ENCODE measurements at places on chromosomes 11 and 22.

- no peak for DNase-seq
Observed at GRCh38 chr11:110434952-110435779, 5.4 kb downstream of the FDX1 start.

- DNase-seq, result peak; percentile 18
Observed at GRCh38 chr11:119774172-119774763, 45.3 kb upstream of the NECTIN1 start.

GRCh38 chr11:9172389-9172788, 81.0 kb upstream of the SCUBE2 start:
- DNase-seq, result no peak

GRCh38 chr11:45809456-45810395, 4.8 kb downstream of the SLC35C1 start:
- DNase-seq, result no peak

- no peak for DNase-seq
Observed at GRCh38 chr11:113623114-113623513, 83.0 kb downstream of the TMPRSS5 start.

- peak; percentile 58 for DNase-seq
Observed at GRCh38 chr22:43136255-43136654, 6.9 kb downstream of the MCAT start.

GRCh38 chr11:115676206-115676605, 172.0 kb upstream of the CADM1 start:
- DNase-seq, result no peak

DNA sequence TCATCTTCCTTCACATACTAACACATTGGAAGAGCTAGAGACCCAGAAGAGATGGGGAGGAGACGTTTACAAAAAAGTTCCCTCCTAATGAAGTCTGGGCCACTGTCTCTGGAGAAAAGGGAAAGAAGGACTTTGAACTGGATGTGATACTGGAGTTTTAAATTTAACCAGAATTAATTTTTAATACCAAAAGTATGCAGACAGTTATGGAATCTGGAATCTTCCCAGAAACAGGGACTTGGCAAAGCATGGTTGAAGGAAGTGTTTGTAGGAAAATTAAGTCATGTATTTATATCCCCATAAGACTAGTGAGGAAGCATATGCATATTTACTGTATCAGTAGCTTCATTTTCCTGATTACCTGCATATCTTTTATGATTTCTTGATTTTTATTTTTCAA, 215.5 kb downstream of the TTC28 start:
- no peak for DNase-seq

- DNase-seq, result no peak
Observed at GRCh38 chr11:110098645-110099044, 5.5 kb downstream of the ZC3H12C start.

GRCh38 chr11:112185883-112186282, 10.6 kb downstream of the BCO2 start:
- no peak for DNase-seq

DNA sequence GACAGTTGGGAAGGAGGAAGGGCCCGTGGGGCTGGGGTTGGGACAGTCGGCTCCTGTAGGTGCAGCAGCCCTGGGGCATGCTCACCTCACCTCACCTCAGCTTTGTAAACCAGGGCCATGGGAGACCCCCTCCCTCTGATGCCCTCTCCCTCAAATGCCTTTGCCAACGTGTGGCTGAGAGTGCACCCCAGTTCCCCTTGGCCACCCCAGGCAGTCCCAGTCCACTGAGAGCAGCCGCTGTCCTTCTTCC, 4.2 kb upstream of the NEAT1 start:
- no peak for DNase-seq

DNA sequence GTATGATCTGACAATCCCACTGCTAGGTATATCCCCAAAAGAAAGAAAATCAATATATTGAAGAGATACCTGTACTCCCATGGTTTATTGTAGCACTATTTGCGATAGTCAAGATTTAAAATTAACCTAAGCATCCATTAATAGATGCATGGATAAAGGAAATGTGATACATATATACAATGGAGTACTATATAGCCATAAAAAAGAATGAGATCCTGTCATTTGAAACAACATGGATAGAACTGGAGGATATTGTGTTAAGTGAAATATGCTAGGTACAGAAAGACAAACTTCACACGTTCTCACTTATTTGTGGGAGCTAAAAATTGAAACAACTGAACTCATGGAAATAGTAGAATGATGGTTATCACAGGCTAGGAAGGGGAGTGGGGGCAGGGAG, 14.6 kb upstream of the HIPK3 start:
- no peak for DNase-seq

DNA sequence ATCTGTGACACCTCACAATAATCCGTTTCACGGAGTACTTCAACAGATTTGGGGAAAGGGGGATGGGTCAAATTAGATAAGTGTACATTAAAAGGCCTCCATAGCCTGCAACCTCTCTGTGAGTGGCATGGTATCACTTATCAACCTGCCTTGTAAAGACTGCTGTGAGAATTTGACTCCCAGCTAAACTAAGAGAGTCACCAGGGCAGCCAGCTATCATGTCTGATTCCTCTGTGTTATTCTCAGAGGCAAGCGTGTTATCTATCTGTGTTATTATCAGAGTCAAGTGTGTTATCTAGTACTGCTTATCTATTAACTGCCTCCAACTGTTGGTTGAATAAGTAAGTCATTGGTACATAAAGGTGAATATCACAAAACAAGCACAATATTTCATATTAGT, 4.1 kb upstream of the FAM83F start:
- DNase-seq, result no peak

- DNase-seq, result no peak
Observed at GRCh38 chr22:45678961-45679912, 7.6 kb downstream of the ATXN10 start.

GRCh38 chr11:19955660-19956059, 204.6 kb downstream of the DBX1 start:
- no peak for DNase-seq

GRCh38 chr11:57359896-57360690, 20.9 kb downstream of the PRG3 start:
- no peak for DNase-seq

DNA sequence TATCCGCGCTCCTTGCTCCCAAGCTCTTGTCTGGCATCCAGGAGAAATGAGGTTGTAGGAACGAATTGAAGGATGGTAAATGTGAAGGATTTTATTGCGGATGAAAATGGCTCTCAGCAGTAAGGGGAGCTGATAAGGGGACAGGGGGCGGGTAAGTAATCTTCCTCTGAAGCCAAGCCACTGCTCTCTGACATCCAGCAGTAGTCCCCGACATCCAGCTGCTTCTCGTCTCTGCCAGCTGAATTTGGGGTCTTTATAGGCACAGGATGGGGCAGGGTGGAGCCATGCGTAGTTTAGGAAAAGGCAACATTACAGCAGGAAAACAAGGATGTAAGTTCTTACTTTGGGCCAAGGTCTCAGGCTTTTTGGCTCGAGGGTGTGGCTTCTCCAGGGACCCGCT, 1370.1 kb upstream of the RAG2 start:
- no peak for DNase-seq

GRCh38 chr11:41319434-41319833, 140.0 kb downstream of the LRRC4C start:
- DNase-seq, result no peak

DNA sequence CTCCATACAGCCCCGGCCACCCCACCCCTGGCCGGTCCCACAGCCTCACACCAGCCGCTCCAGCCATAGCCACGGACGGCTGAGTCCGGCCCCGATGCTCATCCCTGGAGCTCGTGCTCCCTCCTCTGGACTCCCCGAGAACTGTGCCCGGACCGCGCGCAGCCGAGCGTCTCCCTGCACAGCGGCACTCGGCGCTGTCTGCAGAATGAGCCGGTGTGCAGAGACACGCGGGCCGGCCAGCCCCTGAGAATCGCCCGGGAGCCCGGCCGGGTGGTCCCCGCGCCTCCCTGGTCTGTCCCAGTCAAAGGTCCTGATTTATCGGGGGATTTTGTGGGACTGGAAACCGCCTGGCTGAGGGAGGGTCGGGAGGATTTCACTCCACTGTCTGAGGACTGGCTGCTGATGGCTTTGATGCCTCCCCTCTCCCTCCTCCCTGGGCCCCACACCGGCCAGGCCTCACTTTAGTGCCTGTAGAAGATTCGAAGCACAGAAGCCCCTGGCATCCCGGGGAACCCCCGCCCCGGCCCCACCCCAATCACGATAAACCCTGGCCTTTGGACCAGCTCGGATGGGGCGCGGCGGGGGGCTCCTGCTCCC, 102.7 kb downstream of the BRD1 start:
- peak; percentile 84 for DNase-seq

DNA sequence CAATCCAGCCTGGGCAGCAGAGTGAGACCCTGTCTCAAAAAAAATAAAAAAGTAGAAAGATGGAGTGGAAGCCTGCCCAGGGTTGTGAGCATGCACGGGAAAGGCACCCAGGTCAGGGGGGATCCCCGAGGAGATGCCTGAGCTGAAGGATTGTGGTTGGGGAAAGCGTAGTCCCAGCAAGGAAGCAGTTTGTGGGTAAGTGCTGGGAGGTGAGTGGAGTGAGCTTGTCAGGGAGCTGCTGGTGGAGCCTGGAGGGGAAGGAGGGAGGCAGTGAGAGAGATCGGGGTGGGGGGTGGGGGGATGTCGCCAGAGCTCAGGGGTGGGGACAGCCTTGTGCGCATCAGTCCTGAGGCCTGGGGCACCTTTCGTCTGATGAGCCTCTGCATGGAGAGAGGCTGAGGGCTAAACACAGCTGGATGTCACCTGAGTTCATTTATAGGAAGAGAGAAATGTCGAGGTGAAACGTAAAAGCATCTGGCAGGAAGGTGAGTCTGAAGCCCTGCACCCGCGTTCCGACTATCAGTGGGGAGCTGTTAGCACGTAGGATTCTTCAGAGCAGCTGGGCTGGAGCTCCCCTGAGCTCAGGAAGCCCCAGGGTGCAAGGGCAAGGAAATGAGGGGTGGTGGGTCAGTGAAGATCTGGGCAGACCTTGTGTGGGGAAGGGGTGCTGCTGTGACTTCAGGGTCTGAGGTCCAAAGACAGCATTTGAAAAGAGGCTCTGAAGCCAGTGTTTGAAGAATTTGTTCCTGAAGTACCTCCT, 10.2 kb downstream of the TMEM121B start:
- no peak for DNase-seq

DNA sequence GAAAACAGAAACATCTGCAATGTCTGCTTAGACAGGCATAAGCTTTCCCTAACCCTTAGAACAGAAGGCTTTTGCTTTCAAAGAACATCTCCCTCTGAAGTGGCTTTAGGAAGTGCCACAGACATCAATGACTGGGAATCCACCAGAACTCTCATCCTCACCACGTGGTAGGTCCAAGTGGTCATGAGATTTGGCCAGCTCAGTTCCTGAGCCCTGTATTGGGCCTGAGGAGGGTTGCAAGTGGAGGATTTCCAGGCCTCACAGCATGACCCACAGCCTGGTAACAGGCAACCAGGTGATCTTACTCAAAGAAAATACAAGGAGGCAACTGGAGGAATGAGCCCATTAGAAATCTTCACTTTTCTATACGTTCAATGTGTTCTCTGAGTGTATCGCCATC, 1.6 kb downstream of the CASP1 start:
- no peak for DNase-seq

- DNase-seq, result no peak
Observed at GRCh38 chr11:69708736-69709401, 5.0 kb upstream of the FGF19 start.

- no peak for DNase-seq
Observed at GRCh38 chr11:68973219-68973618, 7.6 kb downstream of the MRGPRD start.

DNA sequence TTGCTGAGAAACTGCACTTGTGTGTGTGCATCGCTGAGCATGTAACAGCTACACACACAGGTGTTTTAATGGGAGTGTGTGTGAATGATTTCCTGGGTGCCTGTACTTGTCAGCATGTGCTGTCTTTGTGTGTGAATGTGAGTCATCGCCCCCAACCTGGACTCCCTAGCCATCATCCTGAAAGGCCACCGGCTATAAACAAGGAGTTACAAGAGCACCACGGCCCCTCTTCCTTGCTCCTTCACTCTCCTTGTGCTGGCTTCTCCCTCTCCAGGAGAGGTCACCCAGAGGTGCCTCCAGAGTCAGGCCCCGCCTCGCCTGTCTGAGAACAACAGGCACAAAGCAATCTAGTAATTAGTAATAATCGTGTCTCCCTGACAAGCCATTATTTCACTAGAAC, 419.2 kb downstream of the BUD13 start:
- no peak for DNase-seq

DNA sequence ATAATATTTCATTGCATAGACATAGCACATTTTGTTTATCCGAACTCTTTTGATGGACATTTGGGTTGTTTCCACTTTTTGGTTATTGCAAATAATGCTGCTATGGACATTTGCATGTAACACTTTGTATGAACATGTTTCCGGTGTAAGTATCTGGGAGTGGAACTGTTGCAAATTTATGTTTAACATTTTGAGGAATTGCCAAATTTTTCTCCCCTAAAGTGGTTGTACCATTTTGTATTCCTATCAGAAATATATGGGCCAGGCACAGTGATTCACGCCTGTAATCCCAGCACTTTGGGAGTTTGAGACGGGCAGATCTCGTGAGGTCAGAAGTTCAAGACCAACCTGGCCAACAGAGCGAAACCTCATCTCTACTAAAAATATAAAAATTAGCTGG, 16.0 kb downstream of the QSER1 start:
- no peak for DNase-seq

DNA sequence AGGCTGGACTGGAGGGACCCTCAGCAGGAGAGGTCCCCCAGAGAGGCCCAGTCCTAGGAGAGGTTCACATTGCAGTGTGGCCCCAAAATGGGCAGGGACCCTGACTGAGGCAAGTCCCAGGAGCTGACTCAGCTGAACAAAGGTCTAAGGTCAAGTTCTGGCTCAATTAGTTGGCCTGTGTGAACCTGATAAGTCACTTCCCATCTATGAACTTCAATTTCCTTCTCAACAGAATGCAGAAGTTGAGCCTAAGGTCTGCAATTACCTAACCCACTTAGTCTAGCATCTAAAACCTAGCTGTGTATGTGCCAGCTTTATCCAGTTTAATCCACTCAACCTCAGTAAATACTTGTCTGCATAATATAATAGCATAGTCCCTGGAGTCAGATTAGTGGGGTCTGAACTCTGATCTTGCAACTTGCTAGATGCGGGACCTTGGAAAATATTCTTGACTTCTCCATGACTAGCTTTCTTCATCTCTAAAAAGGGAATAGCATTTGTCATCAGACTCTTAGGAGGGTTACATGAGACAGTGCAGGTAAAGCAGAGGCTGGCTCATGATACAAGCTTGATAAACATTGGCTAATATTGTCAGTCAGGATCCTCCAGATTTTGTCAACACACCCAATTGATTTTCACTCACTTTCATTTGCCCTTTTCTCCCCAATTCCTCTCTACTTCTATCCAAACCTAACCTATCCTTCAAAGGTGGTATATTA, 465.5 kb downstream of the INSC start:
- no peak for DNase-seq

DNA sequence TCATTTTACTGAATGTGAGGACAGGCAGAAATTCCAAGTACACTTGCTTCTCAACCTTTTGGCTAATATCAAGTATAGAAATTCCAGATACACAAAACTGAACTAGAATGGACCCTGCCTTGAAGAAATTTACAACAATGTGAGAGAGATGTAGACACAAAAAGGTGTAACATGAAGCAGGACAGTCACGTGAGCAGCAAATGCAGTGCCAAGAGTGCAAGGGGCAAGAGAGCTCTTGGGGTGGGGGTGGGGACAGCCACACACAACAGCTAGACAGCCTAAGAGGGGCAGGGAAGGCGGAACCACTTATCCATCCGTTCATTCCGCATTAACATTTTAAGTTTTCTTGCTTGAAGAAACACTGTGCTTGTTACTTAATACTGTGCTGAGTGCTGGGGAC, 28.9 kb downstream of the PLEKHA7 start:
- DNase-seq, result no peak

Measured in stimulated activated naive CD8-positive, alpha-beta T cell treated with anti-CD3 and anti-CD28 coated beads, Interleukin-15, Interleukin-2, amounts not matched to agents 100 U/mL and 50 U/mL, for 24 hours (primary cell).